Activated naive CD4-positive, alpha-beta T cell treated with anti-CD3 and anti-CD28 coated beads, Interleukin-2, amount 10 ng/mL, durations not matched to agents 7 days and 5 days (primary cell): ENCODE measurements at places on chromosomes 11 and 22.
A peak's percentile ranks its signal among the peaks of the same experiment; 100 is the strongest.

DNA sequence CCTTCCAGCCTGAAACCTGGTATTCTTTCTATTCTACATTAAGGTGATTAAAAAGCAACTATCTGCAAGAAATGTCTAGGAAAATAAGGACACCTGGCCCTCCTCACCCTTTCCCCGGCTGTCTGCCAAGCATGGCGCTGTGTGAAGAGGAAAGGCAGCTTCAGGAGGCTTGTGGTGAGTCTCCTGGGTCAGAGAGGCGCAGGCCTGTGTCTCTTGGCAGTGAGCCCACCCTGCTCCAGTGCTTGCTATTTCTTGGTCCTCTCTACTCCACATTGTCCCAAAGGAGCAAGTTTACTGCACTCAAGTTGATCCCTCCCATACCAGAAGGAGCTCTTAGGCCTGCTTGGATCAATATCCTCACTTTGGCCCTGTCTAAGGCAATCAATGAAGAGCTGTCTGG is 520.7 kb upstream of the B3GAT1 start:
- no peaks in the 10 kb centered on the region for H3K4me1 ChIP-seq
- no peak for DNase-seq
- H3K4me3 ChIP-seq, result no peak overlapping the region
- no peaks in the 10 kb centered on the region for H3K27me3 ChIP-seq
- no peaks in the 10 kb centered on the region for H3K36me3 ChIP-seq

DNA sequence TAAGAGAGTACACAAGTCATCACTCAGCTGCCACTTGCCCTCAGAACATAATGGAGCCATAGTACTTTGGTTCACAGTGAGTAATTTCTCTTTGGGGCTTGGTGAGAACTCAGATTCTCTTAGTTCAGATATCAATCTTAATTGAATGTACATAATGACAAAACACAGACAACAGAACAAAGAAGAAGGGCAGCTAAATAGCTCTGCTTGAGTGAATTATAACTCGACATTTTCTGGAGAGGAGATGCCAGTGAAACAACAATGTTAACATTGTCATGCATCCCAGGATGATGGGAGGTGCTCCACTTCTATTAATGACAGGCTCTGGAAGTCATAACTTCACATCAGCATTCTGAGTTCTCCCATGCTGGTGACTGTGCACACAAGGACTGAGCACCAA is 508.1 kb downstream of the TMEM135 start:
- no peak overlapping the region for H3K27ac ChIP-seq
- no peaks in the 10 kb centered on the region for H3K27me3 ChIP-seq
- no peaks in the 10 kb centered on the region for H3K36me3 ChIP-seq

- no peak overlapping the region for H3K27ac ChIP-seq
- DNase-seq, result no peak
- H3K27me3 ChIP-seq, result peaks cover 5% of the 10 kb centered on the region
- no peaks in the 10 kb centered on the region for H3K4me1 ChIP-seq
These were observed 289.7 kb downstream of the ST3GAL4 start for GRCh38 chr11:126645186-126645585.

DNA sequence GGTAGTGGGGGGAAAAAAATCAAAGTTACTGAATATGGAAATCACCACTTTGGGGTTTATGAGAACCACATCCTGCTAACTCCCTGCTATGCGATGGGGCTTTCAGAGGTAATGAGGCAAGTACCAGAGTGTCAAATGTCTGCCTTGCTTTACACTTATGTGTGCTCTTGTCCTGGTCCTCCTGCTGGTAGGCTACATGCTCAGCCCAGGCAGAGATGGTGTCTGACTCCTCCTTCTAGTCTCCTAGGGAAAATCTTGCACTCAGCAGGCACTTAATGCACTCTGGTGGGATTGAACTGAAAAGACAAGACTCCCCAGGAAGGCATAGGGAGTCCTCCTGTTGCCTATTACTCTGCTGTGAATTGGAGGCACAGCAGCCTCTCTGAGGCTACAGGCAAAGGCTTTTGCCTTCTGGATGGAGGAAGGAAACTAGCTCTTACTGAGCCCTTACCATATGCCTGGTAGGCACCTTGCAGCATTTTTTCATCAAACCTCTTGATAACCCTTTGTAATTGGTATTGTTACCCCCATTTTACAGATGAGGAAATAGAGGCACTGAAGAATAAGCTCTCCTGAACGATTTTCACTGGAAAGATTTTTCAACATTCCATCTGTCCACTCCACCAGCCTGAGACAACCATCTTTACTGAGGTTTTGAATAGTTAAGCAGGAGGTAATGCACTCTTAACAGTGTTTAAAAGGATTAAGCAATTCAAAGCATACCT is 132.1 kb upstream of the PAX6 start:
- H3K4me3 ChIP-seq, result no peak overlapping the region
- no peak overlapping the region for H3K27ac ChIP-seq
- DNase-seq, result no peak
- H3K4me1 ChIP-seq, result peaks cover 14% of the 10 kb centered on the region

DNA sequence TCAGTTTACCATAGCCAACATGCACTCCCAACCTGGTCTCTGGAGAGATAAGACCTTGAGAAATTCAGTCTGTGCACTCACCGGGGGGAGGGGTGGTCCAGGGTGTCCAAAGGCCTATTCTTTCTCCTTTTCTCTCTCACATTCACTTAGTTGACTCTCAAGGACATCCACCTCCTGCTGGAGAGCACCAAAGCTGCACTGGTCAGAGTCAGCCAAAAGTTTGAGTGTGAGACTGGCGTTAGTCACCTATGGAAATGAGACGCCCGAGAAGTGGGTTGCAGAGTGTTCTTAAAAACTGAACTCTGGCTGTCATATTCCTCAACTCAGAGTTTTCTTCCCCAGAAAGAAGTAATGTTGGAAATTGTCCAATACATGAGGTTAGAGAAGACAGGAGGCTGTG is 5.0 kb upstream of the UBQLNL start:
- no peak overlapping the region for H3K27ac ChIP-seq
- no peak for DNase-seq
- no peak overlapping the region for H3K4me3 ChIP-seq
- H3K4me1 ChIP-seq, result no peaks in the 10 kb centered on the region
- no peaks in the 10 kb centered on the region for H3K36me3 ChIP-seq
- H3K27me3 ChIP-seq, result no peaks in the 10 kb centered on the region

DNA sequence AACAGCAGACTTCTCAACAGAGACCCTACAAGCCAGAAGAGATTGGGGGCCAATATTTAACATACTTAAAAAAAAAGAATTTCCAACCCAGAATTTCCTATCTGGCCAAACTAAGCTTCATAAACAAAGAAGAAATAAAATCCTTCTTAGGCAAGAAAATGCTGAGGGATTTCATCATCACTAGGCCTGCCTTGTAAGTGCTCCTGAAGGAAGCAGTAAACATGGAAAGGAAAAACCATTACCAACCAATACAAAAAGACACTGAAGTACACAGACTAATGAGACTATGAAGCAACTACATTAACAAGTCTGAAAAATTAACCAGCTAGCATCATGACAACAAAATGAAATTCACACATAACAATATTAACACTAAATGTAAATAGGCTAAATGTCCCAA is 947.9 kb upstream of the CHORDC1 start:
- no peak overlapping the region for H3K27ac ChIP-seq
- H3K27me3 ChIP-seq, result no peaks in the 10 kb centered on the region
- DNase-seq, result no peak
- H3K4me1 ChIP-seq, result no peaks in the 10 kb centered on the region
- no peak overlapping the region for H3K4me3 ChIP-seq
- H3K36me3 ChIP-seq, result no peaks in the 10 kb centered on the region

- H3K27ac ChIP-seq, result no peak overlapping the region
- no peaks in the 10 kb centered on the region for H3K27me3 ChIP-seq
- DNase-seq, result no peak
- H3K4me1 ChIP-seq, result no peaks in the 10 kb centered on the region
These were observed 16.8 kb downstream of the SDHD start for GRCh38 chr11:112103446-112103845.

GRCh38 chr11:33774736-33775466 is 581 bp upstream of the FBXO3 start:
- peak overlapping the region; percentile 80 for H3K27ac ChIP-seq
- DNase-seq, result no peak
- H3K4me3 ChIP-seq, result peak overlapping the region; percentile 93
- peaks cover 51% of the 10 kb centered on the region for H3K27me3 ChIP-seq
- H3K4me1 ChIP-seq, result peaks cover 32% of the 10 kb centered on the region

DNA sequence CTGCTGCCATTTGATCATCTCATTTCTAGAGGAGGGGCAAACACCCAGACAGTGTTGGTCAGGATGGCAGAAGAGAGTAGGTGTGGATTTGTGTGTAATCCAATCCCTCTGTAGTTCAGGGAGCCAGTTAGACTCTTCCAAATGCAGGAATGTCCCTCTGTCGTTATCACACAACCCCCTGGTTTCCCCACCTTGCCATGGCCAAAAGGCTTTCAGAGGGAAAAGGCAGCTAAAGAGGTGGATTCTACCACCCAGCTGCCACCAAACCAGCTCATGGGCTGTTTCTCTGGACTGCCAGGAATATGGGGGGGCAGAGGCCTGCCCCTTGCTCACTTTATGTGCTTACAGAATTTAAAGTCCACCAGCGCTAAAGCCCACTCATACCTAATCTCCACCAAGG is 18.1 kb downstream of the TSKU start:
- H3K4me1 ChIP-seq, result peaks cover 42% of the 10 kb centered on the region
- DNase-seq, result no peak
- H3K4me3 ChIP-seq, result no peak overlapping the region
- H3K27ac ChIP-seq, result no peak overlapping the region

GRCh38 chr11:83249972-83250593 is 36.1 kb downstream of the CCDC90B start:
- H3K27ac ChIP-seq, result no peak overlapping the region
- H3K4me1 ChIP-seq, result peaks cover 7% of the 10 kb centered on the region
- no peaks in the 10 kb centered on the region for H3K27me3 ChIP-seq
- H3K4me3 ChIP-seq, result no peak overlapping the region

- peaks cover 7% of the 10 kb centered on the region for H3K4me1 ChIP-seq
- no peak overlapping the region for H3K27ac ChIP-seq
- H3K4me3 ChIP-seq, result no peak overlapping the region
- no peak for DNase-seq
These were observed 53.0 kb downstream of the SIK3 start for GRCh38 chr11:117045196-117045595.

- no peaks in the 10 kb centered on the region for H3K36me3 ChIP-seq
- no peak overlapping the region for H3K27ac ChIP-seq
- no peak overlapping the region for H3K4me3 ChIP-seq
These were observed 57.7 kb downstream of the NCAM1 start for GRCh38 chr11:113018913-113019312.

DNA sequence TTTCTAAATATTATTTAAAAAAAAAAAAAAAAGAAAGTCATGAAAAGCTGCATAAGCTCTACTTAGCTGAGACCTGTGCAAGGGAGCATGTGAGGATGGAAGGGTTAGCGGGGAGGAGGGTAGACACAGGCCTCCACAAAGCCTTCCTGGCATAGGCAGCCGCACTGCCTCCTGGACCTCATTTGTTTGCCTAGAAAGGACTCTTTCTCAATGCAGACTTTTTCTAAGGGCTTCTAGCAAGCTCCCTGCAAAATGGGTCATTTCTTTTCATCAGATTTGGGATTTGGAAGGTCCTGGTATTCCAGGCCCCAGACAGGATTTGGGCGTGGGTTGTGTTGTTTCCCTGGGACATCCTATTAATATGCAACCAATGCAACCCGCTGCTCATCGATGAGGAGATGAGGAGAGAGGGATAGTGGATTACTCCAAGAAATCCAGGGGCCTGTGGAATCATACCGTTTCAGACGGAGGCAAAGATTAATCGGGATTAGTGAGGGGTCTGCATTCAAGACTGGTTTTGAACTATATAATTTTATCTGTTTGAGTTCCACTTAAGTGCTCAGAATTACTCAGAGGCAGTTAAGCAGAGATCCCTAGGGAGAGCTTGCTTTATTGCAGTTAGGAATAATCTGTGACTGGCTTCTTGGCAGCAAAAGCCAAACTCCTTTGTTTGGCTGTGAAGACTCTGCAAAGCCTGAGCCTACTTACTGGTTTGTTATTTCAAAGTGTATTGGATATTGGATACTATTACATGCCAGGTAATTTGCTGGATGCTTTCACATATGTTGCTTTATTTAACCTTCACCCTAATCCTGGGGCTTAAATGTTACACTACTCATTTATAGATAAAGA is 106.9 kb upstream of the NAV2 start:
- no peak for DNase-seq
- no peak overlapping the region for H3K4me3 ChIP-seq
- no peaks in the 10 kb centered on the region for H3K27me3 ChIP-seq
- H3K36me3 ChIP-seq, result no peaks in the 10 kb centered on the region
- no peak overlapping the region for H3K27ac ChIP-seq

DNA sequence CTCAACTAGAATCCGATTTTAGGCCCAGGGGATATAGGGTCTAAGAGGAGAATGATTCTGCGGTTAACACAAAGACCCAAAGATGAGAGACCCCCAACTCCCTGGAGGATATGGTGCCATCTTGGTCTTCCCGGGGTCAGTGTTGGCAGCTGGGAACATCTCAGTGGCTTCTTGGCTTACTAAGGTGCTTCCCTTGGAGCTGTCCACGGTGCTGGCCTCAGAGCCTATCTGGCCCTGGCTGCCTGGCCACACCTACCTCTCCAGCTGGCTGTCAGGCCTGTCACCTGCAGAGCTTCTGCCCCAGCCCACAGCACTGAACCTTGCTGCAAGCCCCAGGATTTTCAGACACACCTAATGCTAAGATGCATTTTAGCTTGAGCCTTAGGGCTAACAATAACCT is 70.7 kb upstream of the THY1 start:
- no peak overlapping the region for H3K27ac ChIP-seq
- H3K4me1 ChIP-seq, result no peaks in the 10 kb centered on the region
- H3K4me3 ChIP-seq, result no peak overlapping the region
- peak; percentile 43 for DNase-seq
- peaks cover 23% of the 10 kb centered on the region for H3K27me3 ChIP-seq

GRCh38 chr11:98227278-98227677 is 793.5 kb upstream of the CNTN5 start:
- H3K27ac ChIP-seq, result no peak overlapping the region
- no peak overlapping the region for H3K4me3 ChIP-seq
- H3K36me3 ChIP-seq, result no peaks in the 10 kb centered on the region
- no peaks in the 10 kb centered on the region for H3K4me1 ChIP-seq
- no peaks in the 10 kb centered on the region for H3K27me3 ChIP-seq

GRCh38 chr11:62542750-62543567 is 3.6 kb downstream of the AHNAK start:
- peaks cover 3% of the 10 kb centered on the region for H3K36me3 ChIP-seq
- peaks cover 30% of the 10 kb centered on the region for H3K27me3 ChIP-seq
- H3K27ac ChIP-seq, result peak overlapping the region; percentile 64
- H3K4me3 ChIP-seq, result peak overlapping the region; percentile 61
- H3K4me1 ChIP-seq, result peaks cover 79% of the 10 kb centered on the region
- peak; percentile 80 for DNase-seq

- H3K4me1 ChIP-seq, result no peaks in the 10 kb centered on the region
- H3K4me3 ChIP-seq, result no peak overlapping the region
- H3K36me3 ChIP-seq, result no peaks in the 10 kb centered on the region
- H3K27me3 ChIP-seq, result peaks cover 3% of the 10 kb centered on the region
- DNase-seq, result no peak
- H3K27ac ChIP-seq, result no peak overlapping the region
These were observed 83.0 kb downstream of the MPPED2 start for GRCh38 chr11:30503156-30503555.
